ENCODE measurements at places on chromosomes 1 and 21.

- no peak for DNase-seq
Observed at GRCh38 chr1:94582565-94582964, 41.0 kb upstream of the F3 start.

DNA sequence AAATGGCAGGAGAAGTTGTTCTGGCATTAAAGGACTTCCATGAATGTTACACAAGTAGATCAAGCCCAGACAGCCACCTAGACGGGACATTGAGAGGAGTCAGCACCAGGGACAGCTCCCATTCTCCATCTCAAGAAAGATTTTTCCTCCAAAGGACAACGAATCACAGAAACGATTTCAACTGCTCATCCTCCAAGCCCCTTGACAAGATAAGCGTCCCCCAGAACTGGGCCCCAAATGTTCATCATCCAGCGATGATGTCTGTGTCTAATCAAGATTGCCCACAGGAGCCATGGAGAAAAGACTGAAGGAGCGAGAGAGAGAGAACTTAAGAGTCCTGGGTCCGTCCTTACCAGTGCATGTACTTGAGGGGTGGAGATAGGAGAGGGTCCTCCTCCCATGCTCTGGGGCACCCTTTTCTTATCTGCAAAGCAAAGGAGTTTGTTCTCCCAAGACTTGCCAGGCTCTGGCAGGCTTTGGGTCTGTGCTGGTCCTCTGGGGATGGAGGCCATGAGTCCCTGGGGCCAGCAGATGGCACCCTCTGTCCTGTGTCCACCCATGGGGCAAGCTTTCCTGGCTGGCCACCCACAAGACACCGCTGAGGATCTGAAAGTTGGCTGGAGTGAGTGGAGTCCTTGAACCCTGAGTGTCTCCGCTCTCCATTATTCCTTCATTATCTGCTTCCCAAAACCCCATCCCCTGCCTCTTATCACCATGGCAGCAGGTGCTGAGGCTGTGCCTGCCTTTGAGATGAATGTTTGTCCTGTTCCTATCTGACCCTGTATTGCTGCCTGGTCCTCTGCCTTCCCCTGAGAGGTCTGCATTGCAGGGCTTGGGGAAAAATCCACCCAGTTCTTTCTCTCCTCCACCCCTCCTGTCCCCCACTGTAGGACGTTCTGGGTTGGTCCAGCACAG lies 164.6 kb downstream of the ACTL8 start:
- DNase-seq, result peak; percentile 55

GRCh38 chr1:178962853-178963711 lies 62.6 kb upstream of the FAM20B start:
- no peak for DNase-seq

GRCh38 chr1:237568955-237569354 lies 321.8 kb downstream of the ZP4 start:
- no peak for DNase-seq

- DNase-seq, result no peak
Observed at GRCh38 chr1:193979219-193979618, 792.8 kb upstream of the B3GALT2 start.

DNA sequence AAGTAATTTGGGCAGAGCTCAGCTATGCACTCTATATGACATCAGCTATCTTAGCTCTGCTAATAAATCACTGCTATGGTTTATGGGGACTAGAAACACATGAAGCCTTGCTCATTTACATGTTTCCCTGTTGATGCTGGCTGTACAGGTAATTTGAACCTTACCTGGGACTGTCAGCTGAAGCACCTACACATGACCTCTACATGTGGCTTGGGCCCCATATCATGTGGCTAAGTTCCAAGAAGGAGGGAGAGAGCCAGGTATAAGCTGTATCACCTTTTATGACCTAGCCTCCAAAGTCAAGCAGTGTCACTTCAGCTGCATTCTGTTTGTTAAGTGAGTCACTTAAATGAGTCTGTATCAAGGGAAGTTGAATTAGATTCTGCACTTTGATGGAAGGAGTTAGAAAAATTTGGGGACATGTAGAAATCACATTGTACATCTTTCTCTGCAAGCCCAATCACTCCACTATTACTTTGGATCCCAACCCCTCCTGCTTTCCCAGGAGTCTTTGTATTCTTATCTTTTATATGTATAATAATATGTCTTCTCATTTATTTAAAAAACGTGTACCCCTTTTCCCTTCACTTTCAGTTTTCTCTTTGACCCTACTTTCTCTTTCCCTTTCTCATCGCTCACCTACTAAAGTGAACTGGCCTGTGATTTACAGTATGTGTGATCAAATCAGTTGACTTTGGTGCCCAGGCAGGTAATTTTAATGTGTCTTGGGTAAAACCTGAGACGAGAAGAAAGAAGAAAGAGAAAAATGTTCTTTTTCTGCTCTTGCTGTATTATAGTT lies 53.4 kb upstream of the PRKACB start:
- DNase-seq, result no peak

DNA sequence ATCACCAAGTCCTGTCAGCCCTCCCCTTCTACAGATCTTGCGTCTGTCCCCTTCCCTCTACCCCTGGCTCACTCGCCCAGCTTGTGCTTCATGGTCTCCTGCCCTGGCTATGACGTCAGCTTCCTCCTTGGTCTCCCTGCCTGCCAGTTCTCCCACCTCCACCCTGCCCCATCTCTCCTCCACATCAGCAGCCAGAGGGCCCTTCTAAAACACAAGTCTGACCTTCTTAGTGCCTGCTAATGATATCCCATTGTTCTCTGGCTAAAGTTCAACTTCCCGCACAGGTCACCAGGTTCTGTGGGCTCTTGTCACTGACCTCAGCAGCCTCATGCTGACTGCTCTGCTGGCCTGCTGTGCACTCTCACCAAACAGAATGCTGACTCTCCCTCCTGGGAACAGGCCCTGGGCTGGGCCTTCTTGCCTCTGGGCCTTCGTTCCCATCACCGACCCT lies 24.7 kb upstream of the MYCL start:
- DNase-seq, result peak; percentile 35

DNA sequence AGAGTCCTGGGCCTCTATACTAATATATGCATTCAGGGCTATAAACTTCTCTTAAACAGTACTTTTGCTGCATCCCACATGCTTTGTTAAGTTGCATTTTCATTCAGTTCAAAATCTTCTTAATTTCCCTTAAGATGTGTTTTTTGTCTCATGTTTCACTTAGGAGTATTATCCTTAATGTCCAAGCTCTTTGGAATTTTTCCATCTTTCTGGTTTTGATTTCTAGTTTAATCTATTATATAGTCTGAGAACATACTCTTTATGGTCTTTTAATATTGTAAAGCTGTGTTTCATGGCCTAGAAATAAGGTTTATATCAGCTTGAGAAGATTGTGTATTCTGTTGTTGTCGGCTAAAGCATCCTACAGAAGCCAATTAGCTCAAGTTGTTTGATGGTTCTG lies 1041.8 kb downstream of the PLA2G4A start:
- no peak for DNase-seq

DNA sequence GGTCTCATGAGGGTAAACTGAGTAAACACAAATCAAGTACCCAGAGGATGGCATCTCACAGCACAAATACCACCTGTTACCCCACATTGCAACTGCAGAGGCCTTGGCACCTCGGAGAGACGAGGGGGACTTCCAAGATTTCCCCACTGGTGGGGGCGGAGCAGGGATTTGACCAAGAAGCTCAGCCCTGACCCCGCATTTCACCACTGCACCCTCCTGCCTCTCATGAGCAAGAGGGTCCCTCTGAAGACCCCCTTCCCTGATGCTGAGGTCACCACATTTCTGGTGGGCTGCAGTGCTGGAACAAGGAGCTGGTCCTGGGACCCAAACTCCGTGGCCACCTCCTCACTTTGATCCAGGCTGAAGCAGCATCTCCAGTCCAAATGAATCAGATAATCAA lies 342.4 kb downstream of the NPHP4 start:
- no peak for DNase-seq

- no peak for DNase-seq
Observed at GRCh38 chr1:158391099-158391498, 8.2 kb downstream of the OR10T2 start.

- peak; percentile 74 for DNase-seq
Observed at GRCh38 chr1:116067566-116067890, 43.7 kb upstream of the MAB21L3 start.

- peak; percentile 35 for DNase-seq
Observed at GRCh38 chr1:54327386-54328065, 78.7 kb downstream of the SSBP3 start.

GRCh38 chr1:53074313-53075154 lies 12.5 kb downstream of the PODN start:
- no peak for DNase-seq

DNA sequence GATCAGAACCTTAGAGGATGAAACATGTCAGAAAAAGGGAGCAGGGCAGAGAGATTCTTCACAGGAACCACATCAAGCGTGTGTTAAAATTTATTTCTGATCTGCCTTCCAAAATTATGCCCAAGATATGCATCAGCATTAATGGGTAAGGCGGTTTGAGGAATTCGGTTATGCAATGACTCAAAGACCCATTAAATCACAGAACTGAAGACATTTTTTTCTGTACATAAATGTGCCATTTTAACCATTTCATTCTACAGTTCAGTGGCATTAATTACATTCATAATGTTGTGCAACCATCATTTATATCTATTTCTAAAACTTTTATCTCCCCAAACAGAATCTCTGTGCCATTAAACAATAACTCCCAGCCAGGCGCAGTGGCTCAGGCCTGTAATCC lies 43.4 kb downstream of the CNST start:
- no peak for DNase-seq

GRCh38 chr1:56535362-56535761 lies 44.0 kb downstream of the PLPP3 start:
- DNase-seq, result no peak

GRCh38 chr21:26920055-26920454 lies 46.8 kb downstream of the ADAMTS5 start:
- DNase-seq, result no peak

DNA sequence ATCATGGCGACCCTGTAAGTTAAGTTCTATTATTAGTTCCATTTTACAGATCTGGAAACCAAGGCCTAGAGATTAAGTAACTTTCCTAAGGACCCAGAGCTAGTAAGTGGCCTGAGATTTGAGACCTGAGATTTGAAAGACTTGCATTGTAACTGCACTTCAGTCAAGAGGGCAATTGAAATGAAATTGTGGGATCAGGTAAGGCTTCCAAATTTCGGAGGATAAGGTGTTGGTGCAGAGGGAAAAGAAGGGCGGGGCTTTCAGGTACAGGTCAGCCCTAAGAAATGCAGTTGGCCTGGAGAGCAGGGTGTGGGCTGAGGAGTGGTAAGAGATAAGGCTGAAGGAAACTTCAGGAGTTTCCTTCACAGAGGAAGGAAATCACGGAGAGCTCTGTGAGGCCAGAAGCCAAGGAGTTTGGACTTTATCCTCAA lies 51.1 kb downstream of the SLC16A1 start:
- DNase-seq, result no peak

- DNase-seq, result no peak
Observed at GRCh38 chr1:77776007-77776700, 3.3 kb upstream of the MIGA1 start.

- DNase-seq, result no peak
Observed at GRCh38 chr1:174964972-174965361, 34.8 kb upstream of the CACYBP start.

GRCh38 chr1:151347523-151348246 lies 633 bp upstream of the RFX5 start:
- no peak for DNase-seq

- DNase-seq, result no peak
Observed at GRCh38 chr1:80825067-80825466, 975.7 kb upstream of the ADGRL2 start.

DNA sequence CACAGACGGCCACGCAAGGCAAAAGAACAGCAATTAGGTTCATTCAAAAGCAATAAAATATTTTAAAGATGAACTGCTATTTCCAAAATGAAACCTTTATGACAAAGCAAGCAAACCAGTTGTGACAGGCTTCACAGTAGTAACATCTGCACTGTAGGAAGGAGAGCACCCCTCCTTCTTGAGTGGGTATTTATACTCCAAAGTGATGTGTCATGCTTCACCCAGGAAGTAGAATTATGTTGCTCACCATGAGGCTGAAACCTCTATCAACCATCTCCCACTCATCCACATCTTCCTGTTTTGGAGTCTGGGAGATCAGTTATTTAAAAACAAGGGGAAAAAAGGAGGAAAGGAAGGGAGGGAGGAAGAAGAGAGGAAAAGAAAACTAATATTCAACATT lies 885 bp downstream of the OR2T10 start:
- no peak for DNase-seq

DNA sequence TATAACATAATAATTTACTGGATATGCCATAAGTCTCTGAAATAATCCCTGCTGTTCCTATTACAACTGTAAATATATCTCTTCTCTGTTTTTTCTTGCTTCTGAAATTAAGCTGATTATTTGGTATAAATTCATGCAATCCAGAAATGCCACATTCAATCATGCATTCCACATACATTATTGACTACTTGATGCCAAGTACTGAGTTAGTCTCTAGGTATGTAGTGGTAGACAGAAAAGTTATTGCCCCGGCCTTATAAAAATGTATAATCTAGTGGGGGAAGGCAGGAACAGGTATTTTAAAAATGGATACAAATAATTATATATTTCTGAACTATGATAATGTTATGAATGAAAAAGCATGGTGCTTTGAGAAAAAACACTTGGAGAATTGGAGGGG lies 338.6 kb upstream of the SNX7 start:
- DNase-seq, result peak; percentile 52

- peak; percentile 94 for DNase-seq
Observed at GRCh38 chr1:36321119-36321951, 2.1 kb downstream of the EVA1B start.

- DNase-seq, result peak; percentile 40
Observed at GRCh38 chr1:198845851-198846250, 207.0 kb downstream of the PTPRC start.

- DNase-seq, result no peak
Observed at GRCh38 chr1:8257621-8258020, 60.3 kb upstream of the SLC45A1 start.

GRCh38 chr1:231705806-231706760 lies 79.5 kb downstream of the DISC1 start:
- DNase-seq, result no peak

- peak; percentile 22 for DNase-seq
Observed at GRCh38 chr1:227947676-227948492, at the start of gene WNT9A. TSS of gene WNT9A (minus strand) at chr1:227947932. CDS start at chr1:227947887, 45 bp downstream.

GRCh38 chr1:48007047-48007446 lies 9.9 kb upstream of the TRABD2B start:
- peak; percentile 29 for DNase-seq

DNA sequence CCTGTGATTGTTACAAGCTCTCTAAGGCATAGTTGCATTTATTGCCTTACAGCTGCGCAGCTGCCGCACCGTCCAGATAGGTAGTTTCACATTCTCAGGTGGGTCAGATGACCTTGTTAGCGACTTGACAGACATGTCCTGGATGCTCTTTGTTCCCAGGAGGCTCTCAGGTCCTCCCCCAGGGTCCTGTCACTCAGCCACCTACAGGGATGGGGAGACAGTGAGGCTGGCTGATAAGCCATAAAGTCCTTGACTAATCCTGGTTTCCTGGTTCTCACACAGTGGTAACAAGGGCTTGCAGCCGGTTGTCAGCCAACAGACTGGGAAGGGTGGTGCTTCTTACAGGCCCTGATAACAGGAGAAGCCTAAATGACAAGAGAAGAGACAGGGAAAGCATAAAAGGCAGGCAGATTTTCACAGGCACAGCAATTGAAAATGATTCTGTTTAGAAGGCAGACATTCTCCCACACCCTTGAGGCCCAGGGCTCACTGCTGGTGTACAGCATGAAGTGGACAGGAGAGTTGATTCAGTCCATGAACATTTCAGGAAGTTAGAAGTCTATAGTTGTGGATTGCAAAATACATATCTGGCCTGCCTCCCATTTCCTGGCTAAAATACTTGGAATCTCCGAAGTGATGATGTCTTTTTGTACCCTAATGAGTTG lies 2.9 kb downstream of the ARF1 start:
- peak; percentile 29 for DNase-seq
